WTC11 (cell line): ENCODE measurements at places on chromosomes 13 and 19.

- no peak overlapping the region for H3K4me3 ChIP-seq
- H3K4me1 ChIP-seq = peaks cover 13% of the 10 kb centered on the region
- no peak overlapping the region for H3K27ac ChIP-seq
Observed at GRCh38 chr19:53275480-53275879, 8.0 kb upstream of the VN1R4 start.

- no peak overlapping the region for H3K27ac ChIP-seq
- H3K4me3 ChIP-seq = no peak overlapping the region
- DNase-seq = no peak
- H3K4me1 ChIP-seq = peaks cover 8% of the 10 kb centered on the region
- H3K27me3 ChIP-seq = peaks cover 25% of the 10 kb centered on the region
Observed at GRCh38 chr19:51780270-51780669, 14.7 kb upstream of the FPR3 start.

DNA sequence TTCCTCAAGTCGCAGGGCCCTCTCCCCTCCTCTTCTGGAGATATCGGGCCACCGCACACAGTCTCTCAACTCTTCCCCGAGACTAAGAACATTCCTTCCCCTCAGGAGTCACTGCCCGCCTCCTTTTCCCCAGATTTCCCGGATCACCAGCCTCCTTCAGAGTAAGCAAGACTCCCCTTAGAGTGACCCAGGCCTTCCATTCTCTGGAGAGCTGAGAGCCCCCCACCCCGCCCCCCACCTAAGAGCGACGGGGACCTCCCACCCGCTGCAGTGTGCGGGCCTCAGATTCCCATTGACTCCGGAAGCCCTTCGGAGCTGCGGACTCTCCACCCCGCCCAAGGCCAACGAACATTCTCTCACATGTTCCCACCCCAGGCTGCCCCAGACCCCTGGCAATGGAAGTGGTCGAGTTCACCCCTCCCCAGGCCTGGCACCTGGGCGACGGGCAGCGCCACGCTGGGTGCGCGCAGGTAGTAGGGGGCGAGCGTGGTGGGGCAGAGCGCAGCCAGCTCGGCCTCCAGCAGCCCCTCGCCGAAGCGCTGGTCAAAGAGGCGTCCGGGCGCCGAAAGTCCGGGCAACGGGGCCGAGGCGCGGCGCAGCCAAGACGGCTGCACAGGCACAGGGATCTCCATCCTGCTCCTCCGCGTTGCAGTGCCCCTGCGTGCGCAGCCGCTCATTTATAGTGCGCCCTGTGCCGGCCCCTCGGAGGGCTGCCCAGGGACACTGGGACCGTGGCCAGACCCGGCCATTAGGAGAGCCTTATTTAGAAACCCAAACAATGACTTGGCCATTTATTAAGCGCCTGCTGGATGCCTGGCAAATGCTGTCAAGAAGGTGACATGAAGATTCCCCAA, at the start of gene HSPB6:
TSS of gene HSPB6 (minus strand) at position 653 of the 854 bp plus-strand sequence. CDS start at position 632, 21 bp downstream.
- peaks cover 23% of the 10 kb centered on the region for H3K27me3 ChIP-seq
- H3K4me3 ChIP-seq = peak within 1 kb of the TSS; percentile 94
- peaks cover 16% of the 10 kb centered on the region for H3K4me1 ChIP-seq
- H3K36me3 ChIP-seq = peaks cover 5% of the 10 kb centered on the region; the same call in 1 of the 2 replicates
- DNase-seq = peak; percentile 57

GRCh38 chr19:32404213-32404932, 1.2 kb upstream of the DPY19L3 start:
- H3K4me1 ChIP-seq = peaks cover 35% of the 10 kb centered on the region
- peaks cover 21% of the 10 kb centered on the region for H3K36me3 ChIP-seq
- H3K27ac ChIP-seq = peak overlapping the region; percentile 88
- peak overlapping the region; percentile 83 for H3K4me3 ChIP-seq
- no peaks in the 10 kb centered on the region for H3K27me3 ChIP-seq
